Kidney (tissue), 22 donors: ENCODE measurements at places on chromosomes 7 and 10.

- no peak for DNase-seq
Measured at GRCh38 chr7:30567081-30567480, 27.6 kb upstream of the GARS1 start.

- DNase-seq: no peak
Measured at GRCh38 chr10:32489901-32490300, 44.0 kb downstream of the CCDC7 start.

GRCh38 chr7:86453454-86453853, 190.3 kb upstream of the GRM3 start:
- DNase-seq: no peak

DNA sequence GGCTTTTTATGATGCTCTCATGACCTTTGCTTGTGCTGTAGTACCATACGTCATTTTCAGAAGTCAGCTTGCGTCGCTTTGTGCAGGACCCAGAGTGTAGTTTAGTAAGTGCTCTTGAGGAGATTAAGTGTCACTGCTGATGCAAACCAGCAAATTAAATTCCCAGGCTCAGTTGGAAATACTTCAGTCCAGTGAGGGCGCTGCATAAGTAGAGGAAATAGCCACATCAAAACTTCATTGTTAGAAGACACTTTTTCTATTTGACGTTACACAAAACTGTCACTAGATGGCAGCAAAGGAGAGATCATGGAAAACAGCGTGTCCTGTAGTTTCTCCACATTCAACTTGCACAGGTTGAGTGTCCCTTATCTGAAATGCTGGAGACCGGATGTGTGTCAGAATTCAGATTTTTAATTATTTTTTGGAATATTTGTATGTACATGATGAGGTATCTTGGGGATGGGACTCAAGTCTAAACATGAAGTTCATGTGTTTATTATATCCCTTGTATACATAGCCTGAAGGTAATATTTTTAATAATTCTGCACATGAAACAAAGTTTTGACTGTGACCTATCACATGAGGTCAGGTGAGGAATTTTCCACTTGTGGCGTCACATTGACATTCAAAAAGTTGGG, 7.9 kb downstream of the ZNF22 start:
- peak; percentile 97 for DNase-seq

DNA sequence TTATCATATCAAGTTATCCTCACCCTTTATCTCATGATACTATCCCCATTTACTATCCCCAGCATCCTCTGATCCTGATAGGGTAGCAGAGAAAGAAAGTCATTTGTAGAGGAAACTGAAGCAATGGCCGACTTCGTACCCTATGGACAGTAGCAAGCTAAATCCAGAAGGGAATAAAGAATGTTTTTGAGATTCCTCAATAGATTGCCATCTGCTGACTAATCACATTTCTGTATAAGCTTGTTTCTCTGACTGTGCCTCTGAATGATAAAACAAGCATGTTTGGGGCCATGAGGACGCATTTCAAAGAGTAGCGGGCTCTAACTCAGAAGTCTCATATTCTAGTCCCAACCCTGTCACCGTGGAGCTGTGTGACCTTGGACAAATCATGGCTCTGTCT, 13.2 kb upstream of the FAM107B start:
- no peak for DNase-seq

GRCh38 chr7:48177271-48177670, 6.0 kb downstream of the ABCA13 start:
- DNase-seq: no peak

DNA sequence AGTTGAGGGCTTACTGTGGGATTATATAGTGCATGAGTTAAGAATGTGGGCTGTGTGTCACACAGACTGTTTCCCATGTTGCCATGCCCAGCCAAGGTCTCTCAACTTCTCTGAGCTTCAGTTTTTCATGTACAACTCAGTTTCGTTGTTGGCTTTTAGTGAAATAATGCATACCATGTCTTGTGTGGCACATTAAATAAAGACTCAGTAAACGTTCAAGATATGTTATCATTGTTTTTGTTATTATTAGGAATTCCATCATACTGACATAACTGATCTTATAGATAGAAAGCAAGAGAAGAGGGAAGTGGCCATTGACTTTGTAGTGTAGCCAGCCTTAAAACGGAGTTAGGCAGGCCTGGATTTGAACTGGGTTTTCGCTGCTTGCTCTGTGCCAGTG, 2.9 kb downstream of the CDK14 start:
- DNase-seq: no peak

- DNase-seq: no peak
Measured at GRCh38 chr7:114412548-114412947, 2.1 kb upstream of the FOXP2 start.

DNA sequence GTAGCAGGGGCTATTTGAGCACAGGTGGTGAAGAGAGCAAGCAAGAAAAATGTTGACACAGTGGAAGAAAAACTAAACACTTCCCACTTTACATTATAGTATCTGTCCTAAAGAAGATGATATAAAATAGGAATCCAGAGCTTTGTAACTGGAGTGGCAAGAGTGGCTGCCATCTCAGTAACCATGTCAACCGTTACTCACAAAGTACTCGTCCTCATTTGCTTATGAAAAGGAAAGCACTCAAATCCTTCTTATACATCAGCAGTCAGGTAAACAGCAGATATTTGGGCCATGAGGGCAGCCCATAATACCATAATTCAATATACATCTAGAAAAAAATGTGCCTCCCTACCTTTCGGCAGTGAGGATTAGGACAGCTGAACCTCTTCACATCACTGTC, 70.1 kb downstream of the RNF216 start:
- DNase-seq: no peak

- DNase-seq: no peak
Measured at GRCh38 chr10:28872587-28873165, 195.4 kb downstream of the BAMBI start.

- DNase-seq: no peak
Measured at GRCh38 chr10:19745672-19746071, 70.6 kb upstream of the PLXDC2 start.

GRCh38 chr10:585502-585901, 104.0 kb downstream of the DIP2C start:
- DNase-seq: no peak
